ENCODE measurements at places on chromosomes 7 and 10.

DNA sequence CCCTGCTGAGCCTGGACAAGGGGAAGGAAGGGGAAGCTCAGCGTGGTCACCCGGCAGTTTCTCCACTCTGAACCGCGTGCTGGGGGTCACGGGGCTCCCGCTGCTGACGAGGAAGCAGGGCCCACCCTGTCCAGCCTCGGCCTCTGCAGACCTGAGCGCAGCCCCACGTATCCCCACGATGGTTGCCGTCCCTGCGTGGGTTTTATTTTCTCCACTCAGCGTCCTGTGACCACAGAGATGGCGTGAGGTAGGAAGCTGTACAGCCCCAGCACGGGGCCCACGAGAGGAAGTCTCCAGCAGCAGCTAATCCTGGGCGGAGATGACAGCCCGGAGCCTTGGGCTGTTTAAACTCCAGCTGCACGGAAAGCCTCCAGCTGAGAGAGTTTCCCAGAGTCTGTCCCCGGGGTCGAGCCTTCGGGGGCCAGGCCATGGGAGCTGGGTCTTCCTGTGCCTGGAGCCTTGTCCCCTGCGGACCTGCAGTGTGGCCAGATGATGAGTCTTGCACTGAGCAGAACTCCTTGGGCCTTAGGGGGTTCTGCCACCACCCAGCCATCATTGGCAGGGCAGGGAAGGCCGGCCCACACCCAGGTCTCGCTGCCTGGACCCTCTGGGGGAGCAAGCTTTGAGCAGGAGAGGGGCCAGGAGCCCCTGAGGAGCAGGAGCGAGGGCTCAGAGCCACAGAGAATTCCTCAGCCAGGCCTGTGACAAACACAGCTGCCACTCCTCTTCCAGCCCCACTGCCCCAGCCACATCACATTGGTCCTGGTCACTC is 72.8 kb upstream of the FAM20C start:
- DNase-seq, result no peak

GRCh38 chr10:72020914-72021809 is 57.0 kb downstream of the CHST3 start:
- DNase-seq, result no peak

DNA sequence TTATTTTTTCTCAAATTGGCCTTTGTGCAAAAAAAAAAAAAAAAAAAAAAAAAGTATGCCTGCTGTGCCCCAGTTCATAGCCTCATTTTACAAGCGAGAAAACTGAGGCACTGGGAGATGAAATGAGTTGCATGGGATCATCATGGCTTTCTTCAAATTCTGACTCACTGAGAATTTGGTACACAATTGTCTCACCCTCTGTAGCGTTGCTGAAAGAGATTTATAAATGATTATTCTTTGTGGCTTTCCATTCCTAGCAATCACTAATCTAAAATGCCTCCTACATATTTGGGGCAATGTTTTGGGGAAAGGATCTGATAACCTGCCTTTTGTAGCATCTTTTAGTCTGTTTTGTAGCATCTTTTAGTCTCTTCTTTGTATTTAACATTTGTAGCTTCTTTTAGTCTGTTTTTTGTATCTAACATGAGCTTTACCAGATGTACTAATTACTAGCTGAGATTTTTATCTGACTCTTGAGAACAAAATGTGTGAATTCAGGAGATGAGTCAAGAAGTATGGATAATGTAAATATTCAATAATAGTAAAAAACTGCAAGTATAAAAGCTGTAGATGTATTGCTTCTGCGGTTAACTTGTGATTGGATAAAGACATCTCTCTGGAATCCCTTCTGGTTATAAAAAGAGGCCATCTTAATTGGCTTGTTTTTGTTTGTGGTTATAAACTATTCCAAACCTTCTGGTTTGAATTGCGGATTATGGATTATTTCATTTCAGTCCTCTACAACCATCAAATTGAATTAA is 161.4 kb downstream of the ARID5B start:
- no peak for DNase-seq

DNA sequence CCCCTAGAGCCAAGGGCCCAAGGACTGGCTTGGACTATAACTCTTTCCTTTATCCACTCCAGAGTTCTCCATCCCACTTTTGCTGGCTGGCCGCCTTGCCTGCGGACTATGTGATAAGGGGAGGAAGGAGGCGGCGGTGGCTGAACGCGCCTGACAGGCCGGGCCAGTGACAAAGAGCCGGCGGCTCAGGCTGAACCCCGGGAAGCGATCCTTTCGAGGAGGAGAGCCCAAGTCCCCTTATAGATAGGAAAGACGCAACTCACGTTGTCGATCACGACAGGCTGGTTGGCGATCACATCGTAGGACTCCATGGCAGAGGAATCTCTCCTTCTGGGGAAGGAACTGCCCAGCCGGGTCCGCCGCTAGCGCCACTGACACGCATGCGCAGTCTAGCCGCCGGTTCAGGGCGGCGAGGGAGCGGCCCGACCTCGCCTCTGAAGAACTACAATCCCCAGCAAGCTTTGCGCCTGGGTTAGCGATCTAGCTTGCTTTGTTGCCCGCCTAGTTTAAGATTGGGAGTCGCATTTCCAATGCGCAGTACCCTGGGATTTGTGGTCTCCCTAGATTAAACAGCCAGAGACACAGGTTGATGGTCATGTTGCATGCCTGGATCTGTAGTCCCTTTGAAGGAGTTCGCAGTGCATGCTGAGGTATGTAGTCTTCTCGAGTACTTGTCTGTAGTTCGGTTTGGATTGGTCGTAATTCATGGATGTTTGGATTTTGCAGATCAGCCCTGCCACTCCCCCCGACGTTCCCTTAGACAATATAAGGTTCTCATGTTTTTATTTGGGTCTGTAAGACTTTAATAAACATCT is at the start of gene ACTR1A:
TSS of gene ACTR1A (minus strand) at position 376 of the 815 bp plus-strand sequence. CDS start at position 311, 65 bp downstream.
- DNase-seq, result peak; percentile 90

GRCh38 chr7:7552199-7552598 is 14.5 kb upstream of the MIOS start:
- no peak for DNase-seq

GRCh38 chr7:156178214-156178613 is 366.0 kb upstream of the SHH start:
- DNase-seq, result no peak

GRCh38 chr7:16841681-16842080 is 36.9 kb upstream of the AGR2 start:
- DNase-seq, result no peak

DNA sequence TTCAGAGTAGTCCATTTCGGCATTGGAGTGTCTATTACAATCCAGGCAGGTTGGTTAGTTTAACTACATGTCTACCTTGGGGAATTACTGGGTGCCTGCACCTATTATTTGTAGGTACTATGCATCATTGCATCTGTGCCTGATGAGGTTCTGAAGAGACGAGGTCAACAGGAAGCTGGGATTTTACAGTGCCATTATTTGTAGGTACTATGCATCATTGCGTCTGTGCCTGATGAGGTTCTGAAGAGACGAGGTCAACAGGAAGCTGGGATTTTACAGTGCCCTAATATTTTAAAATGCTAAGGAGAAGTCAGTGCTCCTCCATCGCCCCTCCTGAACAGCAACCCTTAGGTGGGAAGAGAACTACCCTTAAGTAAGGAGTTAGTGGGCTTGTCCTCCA is 41.7 kb downstream of the NPY start:
- DNase-seq, result no peak

- no peak for DNase-seq
Observed at GRCh38 chr10:113121153-113121552, 171.1 kb downstream of the TCF7L2 start.

GRCh38 chr10:110410329-110411046 is 87.2 kb upstream of the DUSP5 start:
- DNase-seq, result no peak

- DNase-seq, result no peak
Observed at GRCh38 chr10:29317027-29317420, 28.2 kb downstream of the LYZL1 start.

DNA sequence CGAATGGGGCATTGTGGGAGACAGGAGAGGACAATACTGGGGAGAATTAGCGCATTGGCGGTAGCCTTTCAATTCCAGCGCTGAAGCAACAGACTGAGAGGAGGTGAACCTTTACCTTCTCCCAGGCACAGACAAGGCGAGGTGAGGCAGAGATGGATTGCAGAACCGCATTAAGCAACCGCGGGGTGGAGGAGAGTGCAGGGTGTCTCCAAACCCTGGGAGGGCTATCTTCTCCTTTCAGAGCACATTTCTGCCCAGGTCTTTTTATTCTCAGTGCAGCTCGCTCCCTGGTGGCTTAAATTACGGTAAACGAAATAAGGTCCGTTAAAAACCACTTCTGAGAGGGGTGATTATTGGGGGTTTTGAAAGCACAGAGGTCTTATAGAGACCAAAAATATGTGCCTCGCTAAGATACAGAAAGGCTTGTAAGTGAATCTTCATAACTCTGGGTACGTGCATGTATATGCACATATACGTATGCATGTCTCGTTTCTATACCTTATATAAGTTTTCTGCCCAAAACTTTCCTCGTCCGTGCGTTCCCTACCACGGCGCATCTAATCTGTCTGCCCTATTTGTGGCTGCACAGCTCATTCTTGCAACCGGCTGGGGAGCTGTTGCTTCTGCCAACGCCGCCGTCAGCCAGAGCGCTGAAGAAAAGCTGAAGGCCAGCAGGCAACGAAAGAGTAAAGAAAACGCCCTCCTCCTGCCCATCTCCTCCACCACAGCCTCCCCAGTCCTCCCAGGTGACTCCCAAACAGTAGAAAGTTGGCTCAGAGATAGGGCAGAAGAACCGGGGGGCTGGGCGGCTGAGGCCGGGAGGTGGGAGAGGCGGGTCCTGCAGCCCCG is 895 bp upstream of the ZNF804B start:
- no peak for DNase-seq

GRCh38 chr10:76211691-76212090 is 780.3 kb downstream of the LRMDA start:
- DNase-seq, result no peak

GRCh38 chr10:82210331-82210730 is 335.3 kb downstream of the NRG3 start:
- no peak for DNase-seq

GRCh38 chr7:99141841-99142726 is 1.8 kb downstream of the SMURF1 start:
- peak; percentile 50 for DNase-seq

DNA sequence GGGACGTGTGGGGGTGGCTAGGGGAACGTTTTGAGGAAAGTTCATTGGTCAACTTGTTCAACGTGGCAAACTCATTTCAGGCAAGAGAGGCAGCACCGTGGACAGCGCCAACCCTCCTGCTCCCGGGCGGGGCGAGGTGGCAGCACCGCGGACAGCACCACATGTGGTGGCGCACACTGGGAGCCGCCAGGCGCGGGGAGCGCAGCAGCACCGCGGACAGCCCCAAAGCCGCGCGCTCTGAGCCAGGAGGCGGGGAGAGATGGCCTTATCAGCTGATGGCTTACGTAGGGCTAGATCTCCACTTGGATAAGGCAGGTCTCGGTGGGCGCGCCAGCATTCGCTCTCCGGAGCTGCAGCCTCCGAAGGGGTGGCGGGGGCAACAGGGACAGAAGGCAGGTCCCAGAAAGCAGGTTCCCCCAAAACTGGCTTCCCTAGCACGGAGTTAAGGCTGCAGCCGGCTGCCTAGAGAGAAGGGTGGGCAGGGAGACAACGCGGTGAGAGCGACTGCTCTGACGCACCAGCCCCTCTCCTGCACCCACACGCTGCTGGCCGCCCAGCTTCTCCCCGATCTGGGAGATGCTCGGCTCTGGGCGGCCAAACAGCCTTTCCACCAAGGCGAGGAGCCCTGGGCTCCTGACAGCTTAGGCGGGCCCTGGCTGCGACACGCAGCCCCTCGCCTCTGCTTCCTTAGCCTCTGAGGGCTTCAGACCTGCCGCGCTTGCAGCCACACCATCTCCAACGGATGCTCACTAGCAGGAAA is at the start of gene HTR5A:
TSS of gene HTR5A (plus strand) at position 333 of the 760 bp plus-strand sequence. CDS start 576 bp downstream, outside the sequence.
- DNase-seq, result peak; percentile 80

GRCh38 chr10:69712342-69712741 is 82.3 kb downstream of the FAM241B start:
- no peak for DNase-seq

- DNase-seq, result no peak
Observed at GRCh38 chr10:8023321-8023720, 31.2 kb upstream of the GATA3 start.

DNA sequence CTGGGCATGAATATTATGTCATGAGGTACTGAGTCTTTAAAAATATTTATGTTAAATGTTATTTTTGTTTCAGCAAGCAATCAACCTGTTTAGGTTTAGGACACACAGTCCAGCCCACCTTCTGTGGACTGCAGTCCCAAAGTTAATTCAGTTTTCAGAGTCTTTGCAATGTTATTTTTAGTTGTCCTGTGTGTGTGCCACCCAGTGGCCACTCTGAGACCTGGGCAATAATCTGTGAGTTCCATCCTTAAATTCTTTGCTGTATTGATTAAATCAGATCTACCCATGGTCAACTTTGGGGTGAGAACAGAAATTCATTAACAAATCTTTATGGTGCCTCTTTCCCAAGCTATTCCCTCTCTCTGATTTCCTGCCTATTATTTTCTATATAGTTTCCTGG is 415.1 kb downstream of the CCSER2 start:
- no peak for DNase-seq

- no peak for DNase-seq
Observed at GRCh38 chr7:38481401-38481800, 149.8 kb downstream of the AMPH start.

- DNase-seq, result no peak
Observed at GRCh38 chr10:125141860-125142484, 18.4 kb downstream of the CTBP2 start.

DNA sequence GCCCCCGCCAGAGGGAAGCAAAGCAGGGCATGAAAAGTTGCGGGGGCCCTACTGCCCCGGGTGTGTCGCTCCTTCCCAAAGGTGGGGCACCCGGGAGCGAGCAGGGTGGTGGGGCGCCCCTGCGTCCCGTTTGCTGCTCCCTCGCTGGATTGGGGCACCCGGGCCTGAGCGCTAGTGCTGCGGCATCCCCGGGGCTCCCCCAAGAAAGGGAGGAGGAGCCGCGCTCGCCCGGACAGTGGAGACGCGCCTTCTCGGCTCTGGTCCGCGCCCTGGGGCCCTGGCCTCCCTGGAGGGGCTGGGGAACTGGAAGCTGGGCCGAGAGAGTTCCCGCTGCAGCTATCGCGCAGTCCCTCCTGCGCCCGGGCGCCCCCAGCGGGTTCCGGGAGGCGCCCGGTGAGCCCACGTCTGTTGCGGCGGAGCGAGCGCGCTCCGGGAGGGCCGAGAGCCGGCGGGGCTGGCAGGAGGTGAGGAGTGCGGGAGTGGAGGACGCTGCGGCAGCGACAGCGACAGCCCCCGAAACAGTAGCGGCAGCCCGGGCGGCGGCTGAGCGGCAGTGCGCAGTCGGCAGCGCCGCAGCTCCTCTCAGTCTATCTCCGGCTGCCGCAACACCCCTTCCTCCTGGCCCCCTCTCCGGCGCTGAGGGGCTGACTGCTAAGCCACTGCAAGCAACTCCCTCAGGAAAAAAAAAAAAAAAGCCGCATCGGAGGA is 504 bp upstream of the BMPER start:
- no peak for DNase-seq

- no peak for DNase-seq
Observed at GRCh38 chr7:95205665-95206225, 118.6 kb downstream of the PON1 start.

All from stimulated activated CD4-positive, alpha-beta T cell treated with anti-CD3 and anti-CD28 coated beads, Interleukin-15, amount 100 ng/mL, for 48 hours (primary cell).